ENCODE measurements at places on chromosomes 4 and X.

GRCh38 chr4:32189788-32190187 is 1469.6 kb downstream of the PCDH7 start:
- DNase-seq, result no peak

- DNase-seq, result no peak
Measured at GRCh38 chrX:153700376-153700945, 12.7 kb downstream of the SLC6A8 start.

- DNase-seq, result no peak
Measured at GRCh38 chr4:91734682-91735081, 569.1 kb upstream of the GRID2 start.

DNA sequence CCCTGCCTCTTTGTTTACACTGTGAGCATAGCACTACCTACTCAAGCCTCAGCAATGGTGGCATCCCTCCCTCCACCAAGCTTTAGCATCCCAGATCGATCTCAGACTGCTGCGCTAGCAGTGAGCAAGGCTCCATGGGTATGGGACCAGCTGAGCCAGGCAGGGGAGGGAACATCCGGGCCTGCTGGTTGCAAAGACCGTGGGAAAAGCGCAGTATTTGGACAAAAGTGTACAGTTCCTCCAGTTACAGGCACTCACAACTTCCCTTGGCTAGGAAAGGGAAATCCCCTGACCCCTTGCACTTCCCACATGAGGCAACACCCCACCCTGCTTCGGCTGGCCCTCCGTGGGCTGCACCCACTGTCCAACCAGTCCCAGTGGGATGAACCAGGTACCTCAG is 26.5 kb downstream of the EGF start:
- no peak for DNase-seq

DNA sequence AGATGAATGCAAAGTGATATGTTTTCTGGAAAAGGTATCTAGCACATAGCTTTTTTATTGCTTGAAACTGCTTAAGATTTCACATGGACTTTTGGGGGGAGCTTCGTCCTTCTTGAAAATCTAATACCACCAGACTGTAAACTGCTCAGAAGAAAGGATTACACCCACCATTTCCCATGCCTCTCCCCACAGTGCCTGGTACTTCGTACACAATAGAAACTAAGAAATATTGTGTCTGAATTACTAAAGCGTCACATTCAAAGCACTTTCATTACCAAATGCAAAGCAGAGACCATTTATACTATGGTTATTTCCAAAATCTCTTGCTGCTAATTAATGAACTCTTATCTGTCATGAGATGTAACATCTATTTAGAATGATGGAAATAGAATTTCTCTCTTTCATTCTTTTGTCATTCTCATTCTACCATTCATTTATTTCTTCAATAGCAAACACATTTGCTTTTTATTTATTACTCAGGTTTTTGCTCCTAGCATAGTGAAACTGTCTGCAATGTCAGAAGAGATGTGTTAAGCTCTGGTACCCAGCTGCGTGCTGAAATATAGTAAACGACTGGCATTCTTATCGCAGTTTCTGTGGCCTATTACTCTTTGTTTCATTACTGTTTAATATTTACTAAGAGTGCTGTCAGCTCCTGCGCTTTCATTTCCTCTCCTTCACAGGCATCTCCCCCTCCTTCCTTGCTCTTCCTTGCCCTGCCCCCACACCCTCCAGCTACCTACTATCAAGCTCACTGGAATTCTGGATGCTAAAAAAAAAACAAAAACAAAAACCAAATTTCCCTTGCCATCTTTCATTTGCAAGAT is 51.4 kb upstream of the RAPGEF2 start:
- DNase-seq, result no peak

GRCh38 chr4:85369703-85370380 is 105.1 kb upstream of the ARHGAP24 start:
- no peak for DNase-seq

DNA sequence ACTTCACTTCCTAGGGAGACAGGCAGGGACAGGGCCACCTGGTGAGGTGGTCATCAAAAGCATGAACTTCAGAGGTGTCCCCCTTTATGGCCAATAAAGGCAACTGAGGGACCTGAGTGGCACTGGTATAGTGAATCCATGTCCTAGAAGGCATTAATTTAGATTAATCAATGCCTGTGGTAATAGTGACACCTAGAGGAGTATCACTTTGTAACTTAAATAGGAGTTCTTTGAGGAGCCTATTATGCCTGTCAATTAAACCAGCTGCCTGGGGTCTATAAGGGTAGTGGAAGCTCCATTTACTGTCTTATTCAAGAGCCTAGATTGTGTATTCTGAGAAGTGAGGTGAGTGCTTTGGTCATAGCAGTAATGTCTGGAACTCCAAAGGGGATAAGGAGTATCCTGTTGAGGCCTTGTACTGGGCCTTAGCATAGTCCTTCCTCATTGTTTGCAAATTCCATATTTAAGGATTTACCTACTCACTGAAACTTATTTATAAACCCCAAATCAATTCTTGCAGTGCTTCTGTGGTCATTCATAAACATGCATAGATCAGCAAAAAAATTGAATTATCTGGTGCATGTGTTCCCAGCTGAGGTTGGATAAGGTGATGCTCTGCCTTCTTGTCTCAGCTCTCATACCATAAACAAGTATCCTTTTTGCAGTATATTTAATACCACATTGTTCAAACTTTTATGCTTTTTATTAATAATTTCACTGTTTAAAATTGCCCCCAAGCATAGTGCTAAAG is 213.8 kb upstream of the RADX start:
- no peak for DNase-seq

DNA sequence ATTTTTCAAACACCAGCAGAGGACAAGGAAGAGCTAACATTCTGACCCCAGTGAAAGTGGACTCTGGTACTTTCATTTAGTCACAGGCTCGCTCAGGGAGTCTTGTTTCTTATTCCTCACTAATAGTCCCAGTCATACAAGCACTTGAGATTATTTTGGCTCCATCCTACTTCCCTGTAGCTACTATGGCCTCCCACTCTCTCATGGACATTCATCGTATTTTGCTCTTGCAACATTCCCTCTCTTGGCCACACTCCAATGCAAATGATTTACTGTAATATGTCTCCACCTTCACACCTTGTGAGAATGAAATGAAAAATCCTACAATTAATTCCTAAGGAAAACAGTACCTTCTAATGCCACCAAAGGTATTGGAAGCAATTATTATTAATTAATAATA is 21.3 kb downstream of the PLRG1 start:
- DNase-seq, result no peak

DNA sequence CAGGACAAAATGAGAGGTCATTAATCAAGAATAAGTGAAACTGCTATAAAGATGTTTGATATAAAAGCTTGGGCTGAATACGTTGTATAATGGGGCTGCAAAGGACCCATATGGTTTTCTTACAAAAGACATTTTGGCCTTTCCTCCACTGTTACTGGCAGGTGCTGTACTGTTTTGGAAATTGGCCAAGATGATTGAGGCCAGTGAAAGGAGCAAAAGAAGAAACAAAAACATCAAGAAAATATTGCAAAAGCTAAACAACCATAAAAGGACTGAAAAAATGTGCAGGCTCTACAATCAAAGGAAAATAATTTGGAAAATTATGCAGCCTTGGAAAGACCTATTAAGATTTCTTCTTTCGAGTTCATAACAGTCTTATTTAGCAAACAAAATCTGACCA is 222.2 kb upstream of the PPP1R2C start:
- peak; percentile 3 for DNase-seq

DNA sequence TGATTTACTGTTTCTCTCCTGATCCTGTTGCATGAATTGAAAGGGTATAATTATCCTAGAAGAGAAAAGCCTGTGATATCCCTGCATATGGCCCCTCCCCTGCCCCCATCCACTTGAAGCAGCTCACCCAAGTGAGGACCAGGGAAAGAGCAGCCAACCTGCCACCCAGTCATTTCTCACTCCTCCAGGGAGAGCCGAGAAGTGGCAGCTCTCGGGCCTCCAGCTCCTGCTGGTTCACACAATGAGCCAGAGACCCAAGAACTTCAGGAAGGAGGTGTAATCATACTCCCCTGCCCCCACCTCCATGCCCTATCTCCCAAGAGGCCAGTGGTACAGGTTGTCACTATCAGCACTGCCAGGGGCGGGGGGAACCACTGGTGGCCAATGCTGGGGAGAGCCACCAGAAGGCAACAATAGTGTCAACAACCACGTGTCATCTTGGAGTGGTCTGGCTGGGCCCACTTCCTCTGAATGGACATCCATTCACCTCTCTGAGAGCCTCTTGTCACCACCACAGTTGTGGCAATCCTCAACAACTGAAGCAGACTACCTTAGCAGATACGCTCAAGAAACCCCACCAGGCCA is 42.9 kb downstream of the APOO start:
- DNase-seq, result no peak

DNA sequence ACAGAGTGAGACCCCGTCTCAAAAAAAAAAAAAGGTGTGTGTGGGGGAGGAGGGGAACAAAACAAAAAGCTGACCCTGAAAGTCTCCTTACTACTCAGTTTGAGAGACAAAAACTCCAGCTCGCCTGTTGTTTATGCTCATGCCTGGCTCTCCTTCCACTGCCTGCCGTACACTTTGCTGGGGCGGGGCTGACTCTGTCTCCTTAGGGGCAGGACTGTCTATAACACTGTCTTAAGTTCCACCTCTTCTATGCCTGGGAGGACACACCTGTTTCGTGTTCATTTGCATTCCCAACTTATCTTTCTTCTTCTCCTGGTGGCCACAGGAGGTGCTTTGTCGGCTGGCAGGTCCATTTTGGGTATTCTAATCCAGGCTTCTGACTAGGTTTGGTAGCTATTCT is 81.4 kb downstream of the MTNR1A start:
- no peak for DNase-seq

- no peak for DNase-seq
Measured at GRCh38 chr4:15648600-15648999, 6.6 kb downstream of the FBXL5 start.

DNA sequence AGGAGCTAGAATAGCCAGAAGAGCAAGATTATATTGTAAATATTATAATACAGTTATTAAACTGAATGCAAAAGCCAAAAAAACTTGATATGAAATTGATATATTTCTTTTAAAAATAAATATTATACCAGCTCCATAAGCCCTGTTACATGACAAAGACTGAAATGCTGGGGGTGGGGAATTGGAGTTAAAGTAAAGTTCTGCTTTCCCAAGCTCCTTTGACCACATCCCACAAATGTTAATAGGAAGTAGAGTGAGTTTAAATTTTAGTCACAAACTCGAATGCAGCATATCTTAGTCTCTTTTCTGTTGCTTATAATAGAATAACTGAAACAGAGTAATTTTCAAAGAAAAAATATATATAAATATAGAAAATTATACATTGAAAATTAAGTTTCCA is 46.9 kb upstream of the NFKB1 start:
- no peak for DNase-seq
